ENCODE measurements at places on chromosomes 5 and 9. TPM values are rescaled to one million over a fixed set of nuclear protein-coding genes. Genes with fewer than 3 reads are reported as not detected.

The XPA gene
- total RNA-seq, result 10.8 TPM

The GLT6D1 gene
- not detected for total RNA-seq

The C1QTNF3 gene
- 1.1 TPM for total RNA-seq

The NDUFB6 gene
- total RNA-seq, result 51.2 TPM

The COL5A1 gene
- total RNA-seq, result 0.13 TPM

The TEX48 gene
- not detected for total RNA-seq

The MTX3 gene
- 9.0 TPM for total RNA-seq

The CARTPT gene
- total RNA-seq, result not detected

The SPINK13 gene
- total RNA-seq, result not detected

The CA9 gene
- 4.0 TPM for total RNA-seq

The THBS4 gene
- total RNA-seq, result 1.1 TPM

The MARCHF3 gene
- total RNA-seq, result 12.3 TPM

The RNF20 gene
- 38.9 TPM for total RNA-seq

The RGS14 gene
- total RNA-seq, result 72.9 TPM

The TOR4A gene
- total RNA-seq, result 19.6 TPM

Measured in GM12878 (cell line).